Activated CD8-positive, alpha-beta memory T cell treated with anti-CD3 and anti-CD28 coated beads for 1 hour (primary cell): ENCODE measurements at places on chromosomes 7 and 10.

GRCh38 chr10:78937800-78938694 lies 130.7 kb upstream of the ZMIZ1 start:
- no peak for DNase-seq

DNA sequence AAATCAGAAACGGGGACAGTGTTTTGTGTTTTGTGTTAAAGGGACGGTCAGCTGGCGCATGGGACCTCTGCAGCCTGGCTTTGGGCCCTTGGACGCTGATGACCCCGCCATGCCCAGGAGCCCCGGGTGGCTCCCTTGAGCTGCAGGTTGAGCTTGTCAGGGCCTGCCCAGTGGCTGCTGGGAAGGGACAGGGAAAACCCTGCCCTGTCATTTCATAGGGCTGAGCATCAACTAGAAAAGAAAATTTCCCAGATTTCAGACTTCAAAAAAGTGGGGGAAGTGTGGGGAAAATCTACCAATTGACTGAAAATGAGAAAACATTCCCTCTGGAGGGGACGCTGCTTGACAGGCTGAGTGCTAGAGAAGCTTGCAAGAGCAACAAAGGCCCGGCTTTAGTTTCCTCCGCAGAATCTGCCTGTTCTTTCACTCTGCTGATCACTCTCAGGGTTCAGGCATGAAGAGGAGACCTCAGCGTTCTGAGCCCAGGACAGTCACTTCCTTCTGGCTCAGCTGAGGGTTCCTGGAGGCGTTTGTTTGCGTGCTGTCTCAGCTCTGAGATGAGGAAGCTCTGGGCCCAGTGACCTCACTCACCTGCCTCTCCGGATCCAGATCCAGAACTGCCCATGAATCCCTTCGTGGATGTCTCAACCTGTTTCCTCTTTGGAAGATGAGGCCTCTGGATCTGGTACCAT lies 18.6 kb upstream of the DNAJB6 start:
- no peak for DNase-seq

DNA sequence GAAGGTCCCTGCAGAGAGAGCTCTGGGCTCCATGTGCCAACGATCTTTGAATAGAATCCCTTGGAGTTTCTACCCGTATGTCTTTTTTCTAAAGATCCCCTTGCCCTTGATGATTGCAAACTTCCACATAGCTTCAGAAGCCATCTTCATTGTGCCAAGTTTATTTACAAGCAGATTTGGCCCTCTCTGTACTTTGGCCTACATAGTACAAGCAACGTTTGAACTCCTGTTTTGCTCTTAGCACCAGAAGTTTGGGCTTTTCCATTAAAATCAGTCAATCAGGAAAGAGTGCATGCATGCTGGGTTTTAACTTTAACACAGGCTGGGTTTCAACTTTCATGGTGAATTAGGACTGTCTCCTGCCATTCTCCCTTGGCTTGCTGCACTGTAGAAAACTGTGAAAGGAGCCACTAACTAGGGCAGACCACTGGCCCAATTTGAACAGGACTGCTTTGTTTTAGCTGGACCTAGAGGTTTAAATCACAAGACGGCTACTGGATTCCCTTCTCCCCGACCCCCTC lies 557.6 kb upstream of the GALNT17 start:
- no peak for DNase-seq

GRCh38 chr7:150359622-150360362 lies 8.8 kb upstream of the REPIN1 start:
- no peak for DNase-seq

GRCh38 chr10:71134732-71135211 lies 77.6 kb upstream of the UNC5B start:
- no peak for DNase-seq

DNA sequence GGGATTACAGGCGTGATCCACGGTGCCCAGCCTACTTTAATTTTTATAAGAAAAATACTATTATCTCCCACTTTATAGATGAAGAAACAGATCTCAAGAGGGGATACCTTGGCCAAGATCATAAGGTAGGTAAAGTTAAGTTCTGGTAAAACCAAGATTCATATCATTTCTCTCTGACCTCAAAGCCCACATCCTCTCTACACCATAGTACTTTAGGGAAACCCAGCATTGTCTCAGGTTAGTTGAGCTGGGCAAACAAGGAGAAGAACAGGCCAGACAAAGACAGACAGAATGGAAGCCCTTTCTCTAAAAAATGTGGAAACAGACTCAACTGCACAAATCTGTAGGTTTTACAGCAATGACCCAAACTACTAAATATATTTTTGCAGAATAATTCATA lies 197.7 kb upstream of the FRMD4A start:
- DNase-seq: no peak

DNA sequence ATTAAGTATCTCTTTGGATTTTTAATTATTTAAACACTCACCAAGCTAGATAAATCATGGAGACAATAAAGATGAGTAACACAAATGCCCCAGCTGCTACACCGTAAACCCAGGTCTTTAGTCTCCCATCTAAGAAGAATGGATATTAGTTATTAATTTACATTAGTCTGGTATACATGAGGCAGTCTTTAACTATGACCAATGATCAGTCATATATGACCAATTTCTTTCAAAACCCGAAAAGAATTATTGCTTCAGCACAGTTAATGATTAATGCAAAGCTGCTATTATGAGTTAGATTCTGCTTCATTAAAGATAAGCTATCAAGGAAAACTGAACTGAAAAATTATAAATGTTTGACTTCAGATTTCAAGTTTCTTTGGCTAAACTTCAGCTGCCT lies 402.9 kb downstream of the PHF14 start:
- DNase-seq: no peak
